Ovary (tissue), 10 donors: ENCODE measurements at places on chromosomes 16 and 17. TPM values are rescaled to one million over a fixed set of nuclear protein-coding genes. Genes with fewer than 3 reads are reported as not detected.

GRCh38 chr17:41063449-41063848, 2.2 kb downstream of the KRTAP2-4 start:
- H3K4me3 ChIP-seq, result no peak overlapping the region
- H3K36me3 ChIP-seq, result no peaks in the 10 kb centered on the region
- H3K27me3 ChIP-seq, result no peaks in the 10 kb centered on the region
- H3K27ac ChIP-seq, result no peak overlapping the region
- peaks cover 2% of the 10 kb centered on the region for H3K4me1 ChIP-seq
- no peak for DNase-seq

GRCh38 chr17:77801545-77802332, 156.8 kb upstream of the TNRC6C start:
- H3K36me3 ChIP-seq, result no peaks in the 10 kb centered on the region
- H3K27ac ChIP-seq, result no peak overlapping the region

GRCh38 chr17:6936370-6937028, 59.4 kb upstream of the ALOX12 start:
- H3K4me3 ChIP-seq, result peak overlapping the region; percentile 12
- H3K27me3 ChIP-seq, result no peaks in the 10 kb centered on the region
- no peak for DNase-seq
- no peaks in the 10 kb centered on the region for H3K36me3 ChIP-seq
- no peaks in the 10 kb centered on the region for H3K4me1 ChIP-seq

GRCh38 chr16:7405166-7405565, 72.5 kb downstream of the RBFOX1 start:
- peak; percentile 47 for DNase-seq
- no peak overlapping the region for H3K27ac ChIP-seq
- no peak overlapping the region for H3K4me3 ChIP-seq
- H3K27me3 ChIP-seq, result no peaks in the 10 kb centered on the region
- no peaks in the 10 kb centered on the region for H3K4me1 ChIP-seq

DNA sequence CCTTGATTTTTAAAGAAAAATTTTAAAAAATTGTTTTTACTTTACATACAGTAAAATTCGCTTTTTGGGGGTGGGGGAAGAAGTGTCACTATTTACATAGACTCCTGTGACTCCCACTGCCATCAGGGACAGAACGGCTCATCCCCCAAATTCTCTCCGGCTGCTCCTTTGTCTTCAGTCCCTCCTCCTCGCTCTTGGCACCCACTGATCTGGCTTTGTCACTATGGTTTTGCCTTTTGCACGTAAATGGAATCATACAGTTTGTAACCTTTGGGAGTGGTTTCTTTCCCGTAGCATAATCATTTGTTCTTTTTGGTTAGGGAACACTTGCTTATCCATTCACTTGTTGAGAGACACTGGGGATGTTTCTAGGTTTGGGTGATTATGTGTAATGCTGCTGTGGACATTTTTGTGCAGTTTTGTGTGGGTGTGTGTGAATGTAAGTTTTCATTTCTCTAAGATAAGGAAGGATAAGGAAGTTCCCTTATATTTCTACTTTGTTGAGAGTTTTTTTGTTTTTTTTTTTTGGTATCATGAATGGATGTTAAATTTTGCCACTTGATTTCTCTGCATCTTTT, 27.4 kb downstream of the RAB11FIP4 start:
- H3K4me3 ChIP-seq, result no peak overlapping the region
- no peaks in the 10 kb centered on the region for H3K27me3 ChIP-seq
- no peaks in the 10 kb centered on the region for H3K36me3 ChIP-seq
- H3K4me1 ChIP-seq, result no peaks in the 10 kb centered on the region
- DNase-seq, result no peak

DNA sequence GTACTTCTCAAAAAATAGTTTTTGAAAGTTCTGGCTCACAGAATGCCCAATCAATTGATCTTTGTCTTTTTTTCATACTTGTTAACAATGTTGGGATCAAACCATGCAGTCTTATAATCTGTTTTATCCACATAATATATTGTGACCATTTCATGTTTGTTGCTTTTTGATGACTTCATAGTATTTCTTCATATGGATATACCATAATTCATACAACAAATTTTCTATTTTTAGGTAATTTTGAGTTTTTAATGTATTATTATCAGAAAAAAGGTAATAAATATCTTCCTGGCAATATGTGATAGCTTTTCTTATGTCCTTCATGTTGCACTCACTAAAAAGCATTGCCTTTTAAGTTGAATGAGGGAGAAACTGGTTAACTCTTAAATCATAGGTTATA, 44.8 kb downstream of the TBC1D26 start:
- H3K27ac ChIP-seq, result no peak overlapping the region
- no peaks in the 10 kb centered on the region for H3K36me3 ChIP-seq
- no peaks in the 10 kb centered on the region for H3K27me3 ChIP-seq

Gene PYDC1
- not detected for total RNA-seq

Gene TGFB1I1
- 172 TPM for total RNA-seq

Gene GSDMA
- not detected for total RNA-seq
